Activated naive CD4-positive, alpha-beta T cell treated with anti-CD3 and anti-CD28 coated beads, Interleukin-2, amount 50 U/mL, for 16 hours (primary cell): ENCODE measurements at places on chromosomes 6 and 20.

GRCh38 chr6:38194589-38194988 lies 375.1 kb downstream of the ZFAND3 start:
- DNase-seq = no peak

DNA sequence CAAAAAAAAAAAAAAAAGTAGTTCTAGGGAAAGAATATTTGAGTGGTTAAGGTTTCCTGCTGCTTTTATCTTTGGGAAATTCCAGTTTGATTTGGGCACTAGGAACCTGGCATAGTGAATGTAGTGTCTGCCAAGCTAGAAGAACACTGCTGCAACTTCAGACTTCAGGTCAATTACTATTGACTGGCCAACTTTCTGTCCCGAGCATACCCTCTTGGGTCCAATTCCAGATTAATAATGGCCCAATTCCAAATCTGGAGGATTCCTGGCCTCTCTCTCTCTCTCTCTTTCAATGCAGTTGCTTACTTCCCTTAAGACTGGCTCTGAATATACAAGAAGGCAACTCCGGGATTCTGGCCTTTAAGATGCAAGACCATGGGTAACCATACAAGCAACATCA lies 74.9 kb downstream of the ANKEF1 start:
- DNase-seq = no peak

GRCh38 chr6:87237804-87238203 lies 82.4 kb downstream of the ZNF292 start:
- DNase-seq = no peak

DNA sequence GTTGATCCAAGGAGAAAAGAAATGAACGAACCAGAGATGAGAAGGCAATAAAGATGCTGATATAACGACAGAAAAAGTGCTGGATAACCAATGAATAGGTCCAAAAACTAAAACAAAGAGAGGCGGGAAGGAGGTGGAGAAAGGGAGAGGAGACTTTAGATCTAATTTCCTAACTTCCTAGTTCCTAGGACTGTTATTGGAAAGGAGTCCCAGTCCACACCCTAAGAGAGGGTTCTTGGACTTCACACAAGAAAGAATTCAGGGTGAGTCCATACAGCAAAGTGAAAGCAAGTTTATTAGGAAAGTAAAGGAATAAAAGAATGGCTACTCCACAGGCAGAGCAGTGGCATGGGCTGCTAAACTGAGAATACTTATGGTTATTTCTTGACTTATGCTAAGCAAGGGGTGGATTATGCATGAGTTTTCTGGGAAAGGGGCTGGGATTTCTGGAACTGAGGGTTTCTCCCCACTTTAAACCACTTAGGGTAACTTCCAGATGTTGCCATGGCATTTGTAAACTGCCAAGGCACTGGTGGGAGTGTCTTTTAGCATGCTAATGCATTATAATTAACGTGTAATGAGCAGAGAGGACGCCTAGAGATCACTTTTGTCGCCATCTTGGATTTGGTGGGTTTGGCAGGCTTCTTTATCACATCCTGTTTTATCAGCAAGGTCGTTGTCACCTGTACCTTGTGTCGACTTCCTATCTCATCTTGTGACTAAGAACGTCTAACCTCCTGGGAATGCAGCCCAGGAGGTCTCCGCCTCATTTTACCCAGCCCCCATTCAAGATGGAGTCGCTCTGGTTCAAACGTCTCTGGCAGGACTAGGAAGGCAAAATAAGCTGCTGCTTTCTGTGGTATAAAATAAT lies 60.9 kb upstream of the RBM24 start:
- DNase-seq = no peak

- DNase-seq = no peak
Measured at GRCh38 chr6:30840084-30840934, 44.0 kb upstream of the DDR1 start.

- DNase-seq = no peak
Measured at GRCh38 chr6:84193114-84193708, 34.2 kb downstream of the CEP162 start.

DNA sequence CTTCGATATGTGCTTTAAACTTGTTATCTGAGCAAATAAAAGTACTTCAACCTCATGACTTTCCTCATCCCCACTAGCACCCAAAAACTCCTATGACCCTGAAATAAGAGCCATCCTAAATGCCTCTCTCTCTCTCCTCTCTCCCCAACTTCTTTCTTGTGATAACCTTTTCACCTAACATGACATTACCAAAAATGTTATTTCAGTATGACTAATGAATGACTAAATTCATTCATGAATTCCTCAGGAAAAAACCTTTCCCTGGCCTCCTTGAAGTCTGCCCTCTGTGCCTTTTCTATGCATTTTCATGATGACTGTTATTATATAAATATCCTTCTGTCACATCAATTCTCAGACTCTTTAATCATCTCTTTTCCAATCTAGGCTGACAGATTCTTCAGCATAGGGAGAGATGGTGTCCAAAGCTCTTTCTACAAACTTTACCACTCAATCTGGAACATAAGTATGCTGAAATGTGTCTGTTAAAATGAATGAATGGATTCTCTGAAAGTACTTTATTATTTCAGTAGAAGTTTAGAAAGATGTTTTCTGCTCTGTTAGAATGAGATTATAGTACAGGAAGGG lies 114.3 kb upstream of the GGTLC1 start:
- DNase-seq = no peak

DNA sequence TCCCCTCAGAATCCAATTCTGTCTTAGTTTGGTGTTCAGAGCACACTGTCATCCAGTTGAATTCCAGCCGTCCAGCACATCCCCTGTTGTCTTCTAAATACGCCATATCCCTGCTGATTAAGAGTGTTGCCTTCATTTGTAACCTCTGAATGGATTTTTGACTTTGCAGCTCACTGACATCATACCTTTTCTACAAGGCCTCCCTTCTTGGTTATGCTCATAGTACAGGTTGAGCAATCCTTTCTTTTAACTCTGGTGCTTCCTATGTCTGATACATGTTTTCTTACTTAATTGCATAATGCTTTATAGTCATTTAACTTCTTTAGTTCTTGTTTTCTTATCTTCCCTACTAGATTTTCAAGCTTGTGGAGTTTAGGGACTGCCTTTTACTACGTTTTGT lies 36.4 kb downstream of the XRN2 start:
- DNase-seq = no peak

DNA sequence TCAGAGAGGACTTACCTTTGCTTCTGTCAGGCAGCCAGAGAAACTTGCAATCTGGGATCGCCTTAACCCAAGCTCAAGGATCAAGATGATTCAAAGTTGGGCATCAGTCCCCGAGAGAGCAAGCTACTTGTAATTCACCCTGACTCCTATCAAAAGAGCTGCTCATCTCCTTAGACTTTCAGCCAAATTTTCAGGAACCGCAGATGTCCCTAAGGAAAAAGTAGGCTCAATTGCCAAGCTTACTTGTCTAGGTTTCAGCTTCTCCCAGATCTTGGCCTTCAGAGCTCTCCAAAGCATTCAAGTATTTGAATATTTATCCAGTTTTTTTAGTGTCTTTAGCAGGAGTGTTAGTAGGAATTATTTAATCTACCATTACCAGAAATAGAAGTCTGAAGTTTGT lies 434.1 kb upstream of the MMS22L start:
- DNase-seq = no peak

GRCh38 chr20:32945710-32946221 lies 58.5 kb downstream of the SUN5 start:
- no peak for DNase-seq

DNA sequence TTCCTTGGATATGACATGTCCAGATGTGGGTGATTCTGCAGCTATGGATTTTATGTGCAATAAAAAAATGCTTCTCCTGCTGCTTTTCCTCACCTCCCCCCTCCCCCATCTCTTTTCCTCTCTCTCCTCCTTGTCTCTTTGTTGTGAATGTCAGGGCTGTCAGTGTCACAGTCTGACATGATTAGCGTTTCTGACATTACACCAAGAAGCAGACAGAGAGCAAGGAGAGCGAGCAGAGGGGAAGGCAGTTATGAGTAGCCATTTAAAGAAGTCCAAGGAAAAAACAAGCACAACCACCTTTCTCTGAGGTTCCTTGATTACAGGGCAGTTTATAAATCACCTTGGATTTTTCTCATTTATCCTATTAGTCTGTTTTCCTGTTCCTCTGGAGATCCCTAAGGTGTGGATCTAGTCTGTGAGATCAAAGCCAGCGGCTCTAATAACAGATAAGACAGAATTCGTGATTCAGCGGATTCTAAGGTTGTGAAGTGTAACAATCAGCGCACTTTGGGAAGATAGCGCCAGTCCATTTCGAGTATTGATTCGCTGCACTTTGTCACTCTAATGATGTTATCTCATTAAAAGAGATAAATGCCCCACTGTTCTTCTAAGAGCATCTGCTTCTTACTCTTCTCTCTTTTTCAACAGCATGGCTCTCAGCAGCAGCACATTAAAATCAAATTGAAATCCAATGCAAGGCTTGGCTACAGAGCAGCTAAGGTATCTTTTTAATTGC lies 101.4 kb downstream of the BACH2 start:
- DNase-seq = no peak

GRCh38 chr6:4021854-4022695 lies 56.9 kb downstream of the FAM217A start:
- no peak for DNase-seq

DNA sequence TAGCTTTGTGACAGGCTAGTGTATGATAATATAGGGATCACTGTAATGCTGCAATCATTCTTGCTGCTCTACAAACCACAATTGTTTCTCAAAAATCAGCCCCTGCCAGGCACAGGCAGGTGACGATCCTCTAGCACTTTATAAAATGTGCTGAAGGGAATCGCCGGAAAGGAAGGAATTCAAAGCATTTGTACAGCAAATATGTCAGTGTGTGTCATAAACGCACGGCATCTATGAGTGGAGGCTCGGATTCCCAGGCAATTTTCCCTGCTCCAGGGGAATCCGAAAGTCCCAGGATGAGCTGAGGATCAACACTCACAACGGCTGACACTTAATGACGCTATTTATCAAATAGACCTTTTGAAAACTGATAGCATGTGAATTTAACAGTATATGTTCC lies 1.4 kb downstream of the PHACTR1 start:
- no peak for DNase-seq

GRCh38 chr6:28712982-28713381 lies 187.3 kb downstream of the GPX5 start:
- DNase-seq = no peak

GRCh38 chr20:36519012-36519719 lies 22.2 kb upstream of the MYL9 start:
- no peak for DNase-seq

- DNase-seq = no peak
Measured at GRCh38 chr6:75077701-75078100, 128.2 kb downstream of the COL12A1 start.

- DNase-seq = no peak
Measured at GRCh38 chr20:54254596-54254995, 46.7 kb downstream of the PFDN4 start.

DNA sequence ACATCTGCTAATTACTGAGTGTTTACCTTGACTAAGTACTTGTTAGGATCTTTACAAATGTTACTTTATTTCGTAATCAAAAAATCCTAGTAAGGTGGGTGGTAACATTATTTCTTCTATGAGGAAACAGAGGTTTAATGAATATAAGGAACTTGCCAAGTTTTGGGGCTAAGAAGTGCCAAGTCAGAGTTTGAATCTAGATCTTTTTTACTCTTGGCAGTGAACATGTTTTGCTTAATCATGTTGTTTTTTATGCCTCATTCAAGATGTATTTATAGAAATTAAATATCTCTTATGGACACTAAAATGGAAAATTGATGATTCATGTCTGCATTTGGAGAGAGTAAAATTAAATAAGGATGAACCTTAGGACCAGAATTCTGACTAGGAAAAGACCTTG lies 393.7 kb downstream of the UTRN start:
- no peak for DNase-seq

- DNase-seq = no peak
Measured at GRCh38 chr6:12621754-12622153, 94.8 kb upstream of the PHACTR1 start.

- no peak for DNase-seq
Measured at GRCh38 chr20:19934792-19935491, 82.2 kb upstream of the NAA20 start.

DNA sequence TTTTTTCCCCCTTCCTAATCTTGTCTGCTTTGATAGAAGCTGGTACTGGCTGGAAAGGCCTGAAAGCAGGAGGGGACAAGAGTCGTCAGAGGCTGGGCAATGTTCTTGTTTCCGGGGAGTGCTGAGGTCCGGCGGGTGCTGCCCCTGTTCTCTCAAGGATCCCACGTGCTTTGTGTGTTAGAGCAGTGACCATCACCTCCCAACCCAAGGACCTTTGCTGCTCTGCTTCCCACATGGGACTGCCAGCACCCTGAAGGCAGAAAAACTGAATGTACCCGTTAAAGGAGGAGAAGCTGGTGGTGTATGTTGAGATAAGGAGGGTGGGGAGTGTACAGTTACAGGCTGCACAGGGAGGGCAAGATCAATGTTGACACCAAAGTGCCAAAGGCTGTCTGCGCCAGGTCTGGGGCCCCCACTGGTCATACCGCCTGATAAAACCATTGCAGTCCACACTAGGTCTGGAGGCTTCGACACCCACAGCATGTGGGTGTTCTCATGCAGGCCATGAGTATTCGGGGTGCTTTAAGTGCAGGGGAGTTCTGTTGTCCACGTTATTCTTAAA lies 15.0 kb downstream of the C20orf173 start:
- no peak for DNase-seq
